ENCODE measurements at places on chromosomes 2 and 18.

DNA sequence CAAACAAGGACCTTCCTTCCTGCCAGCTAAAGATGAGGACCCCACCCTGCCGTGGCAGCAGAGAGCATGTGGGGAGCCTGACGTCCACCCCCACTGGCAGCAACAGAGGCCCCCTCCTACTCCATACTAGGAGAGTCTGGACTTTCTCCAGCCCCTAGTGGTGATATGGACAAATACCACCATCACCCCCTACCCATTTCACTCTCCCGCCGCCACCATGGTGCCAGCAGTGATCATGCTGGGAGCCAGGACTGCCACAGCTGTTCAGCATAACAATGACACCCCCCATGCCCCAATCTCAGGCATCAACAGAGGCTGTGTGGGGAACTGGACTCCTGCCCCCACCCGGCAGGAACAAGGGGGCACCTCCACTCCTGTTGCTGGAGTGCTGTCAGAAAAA lies 42.7 kb upstream of the ATP9B start:
- no peak for DNase-seq

DNA sequence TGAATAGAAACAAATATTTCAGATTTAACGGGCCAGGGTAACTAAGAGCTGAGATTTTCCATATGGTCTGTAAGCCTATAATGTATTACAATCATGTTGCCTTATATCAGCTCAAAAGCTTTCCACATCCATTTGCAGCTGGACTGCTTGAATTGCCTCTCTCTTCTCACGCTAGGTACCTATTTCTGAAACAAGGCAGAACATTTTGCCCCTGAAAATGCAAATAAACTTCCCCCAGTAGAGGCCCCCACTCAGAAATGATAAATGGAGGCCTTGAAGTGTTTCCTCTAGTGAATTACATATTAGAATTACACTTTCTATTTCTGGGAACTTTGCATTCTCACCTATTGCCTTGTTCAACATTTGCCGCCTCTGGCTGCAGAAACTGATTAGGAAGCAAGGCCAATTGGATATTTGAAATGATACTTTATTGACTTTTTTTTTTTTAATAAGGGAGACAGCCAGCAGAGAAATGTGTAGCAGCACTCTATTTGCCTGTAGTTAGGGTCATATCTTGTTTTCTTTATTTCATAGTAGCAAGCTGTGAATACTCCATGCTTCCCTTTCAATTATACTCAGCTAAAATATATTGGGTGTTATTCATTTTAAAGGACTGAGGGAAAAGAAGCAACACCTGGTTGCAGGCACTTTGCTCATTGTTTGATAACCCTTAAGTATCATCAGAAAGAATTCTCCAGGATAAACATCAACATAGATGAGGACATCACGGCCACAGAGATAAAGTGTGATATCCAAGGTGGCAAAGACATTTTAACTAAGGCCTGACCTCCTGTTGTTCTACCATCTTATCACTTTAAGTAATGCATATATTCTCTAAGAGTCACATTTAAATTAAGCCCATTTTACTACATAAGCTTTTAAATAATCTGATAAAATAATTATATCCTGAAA lies 505.5 kb downstream of the LRRTM4 start:
- no peak for DNase-seq

GRCh38 chr18:65821911-65822310 lies 71.1 kb downstream of the CDH7 start:
- DNase-seq, result no peak

GRCh38 chr2:1517786-1518185 lies 104.5 kb downstream of the TPO start:
- DNase-seq, result no peak

DNA sequence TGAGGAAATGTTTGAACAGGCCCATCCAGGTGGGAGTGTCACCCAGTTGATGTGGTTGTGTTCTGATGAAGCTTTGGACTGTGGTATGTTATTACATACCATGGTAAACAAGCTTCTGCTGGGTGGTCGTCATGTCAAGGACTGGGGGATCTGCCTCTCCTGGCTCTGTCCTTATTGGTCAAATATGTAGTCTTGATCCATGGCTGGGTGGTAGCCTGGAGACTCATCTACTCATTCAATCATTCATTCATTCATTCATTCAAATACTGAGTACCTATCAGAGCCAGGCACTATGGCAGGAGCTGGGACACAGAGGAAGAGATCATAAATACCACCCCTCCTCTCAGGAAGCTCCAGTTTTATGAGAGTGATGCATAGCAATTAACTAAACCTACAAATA lies 60.8 kb downstream of the TACR1 start:
- DNase-seq, result no peak

GRCh38 chr2:215347878-215348277 lies 36.0 kb downstream of the ATIC start:
- no peak for DNase-seq

DNA sequence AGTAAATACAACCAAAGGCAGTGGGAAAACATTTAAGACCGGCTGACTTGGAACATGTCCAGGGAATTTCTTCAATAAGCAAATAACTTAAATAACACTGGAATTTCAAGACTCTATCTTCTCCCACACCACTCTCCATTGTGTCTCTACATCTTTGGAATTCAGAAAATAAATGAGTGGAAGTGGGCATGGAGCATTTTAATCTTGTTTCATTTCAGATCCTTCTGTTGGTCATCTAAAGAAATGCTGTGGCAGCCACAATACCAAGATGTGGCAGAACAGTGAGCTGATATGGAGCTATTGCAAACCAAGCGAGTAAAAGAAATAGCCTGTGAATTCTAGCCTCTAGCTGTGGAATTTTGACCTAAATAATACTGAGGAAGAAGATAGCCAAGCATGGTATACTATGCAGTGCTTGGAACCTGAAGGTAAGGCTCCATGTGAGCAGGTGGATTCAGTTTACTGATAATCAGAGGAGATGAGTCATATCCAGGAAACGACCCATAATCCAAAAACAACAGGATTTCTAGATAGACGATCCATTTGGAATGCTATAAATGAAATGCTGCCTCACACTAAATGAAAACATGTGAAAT lies 157.1 kb upstream of the SCN7A start:
- DNase-seq, result no peak

- DNase-seq, result no peak
Observed at GRCh38 chr2:241632478-241633325, 4.3 kb downstream of the THAP4 start.

GRCh38 chr2:96608469-96609455 lies 29.4 kb downstream of the KANSL3 start:
- no peak for DNase-seq

DNA sequence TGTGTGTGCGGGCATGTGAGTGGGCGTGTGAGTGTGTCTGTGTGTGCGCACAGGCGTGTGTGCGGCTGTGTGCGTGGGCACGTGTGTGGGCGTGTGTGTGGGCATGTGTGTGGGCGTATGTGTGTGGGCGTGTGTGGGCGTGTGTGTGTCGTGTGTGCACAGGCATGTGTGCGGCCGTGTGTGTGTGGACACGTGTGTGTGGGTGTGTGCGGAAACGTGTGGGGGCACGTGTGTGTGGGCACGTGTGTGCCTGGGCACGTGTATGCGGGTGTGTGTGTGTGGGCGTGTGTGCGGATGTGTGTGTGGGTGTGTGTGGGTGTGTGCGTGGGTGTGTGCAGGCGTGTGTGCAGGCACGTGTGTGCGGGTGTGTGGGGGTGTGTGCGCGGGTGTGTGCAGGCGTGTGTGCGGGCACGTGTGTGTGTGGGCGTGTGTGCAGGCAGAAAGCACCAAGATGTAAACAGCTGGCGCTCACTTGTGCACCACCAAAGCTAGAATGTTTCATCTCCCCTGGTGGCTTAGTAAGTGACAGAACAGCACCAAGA lies 31.2 kb upstream of the ALKAL2 start:
- no peak for DNase-seq

GRCh38 chr2:44299635-44300034 lies 24.4 kb downstream of the SLC3A1 start:
- DNase-seq, result no peak

DNA sequence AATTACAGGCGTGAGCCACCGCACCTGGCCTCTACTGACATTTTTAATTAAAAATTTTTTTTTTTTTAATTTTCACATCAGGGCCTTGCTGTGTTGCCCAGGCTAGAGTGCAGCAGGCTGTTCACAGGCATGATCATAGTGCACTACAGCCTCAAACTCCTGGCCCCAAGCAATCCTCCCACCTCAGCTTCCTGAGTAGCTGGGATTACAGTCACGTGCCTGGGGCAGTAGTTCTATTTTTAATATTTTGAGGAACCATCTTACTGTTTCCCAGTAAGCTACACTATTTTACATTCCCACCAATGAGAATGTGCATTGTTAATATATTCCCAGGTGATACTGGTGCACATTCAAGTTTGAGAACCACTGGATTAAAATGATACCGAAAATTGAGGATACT lies 92.7 kb downstream of the WDSUB1 start:
- no peak for DNase-seq

GRCh38 chr2:119694845-119695521 lies 16.0 kb downstream of the TMEM177 start:
- DNase-seq, result no peak

DNA sequence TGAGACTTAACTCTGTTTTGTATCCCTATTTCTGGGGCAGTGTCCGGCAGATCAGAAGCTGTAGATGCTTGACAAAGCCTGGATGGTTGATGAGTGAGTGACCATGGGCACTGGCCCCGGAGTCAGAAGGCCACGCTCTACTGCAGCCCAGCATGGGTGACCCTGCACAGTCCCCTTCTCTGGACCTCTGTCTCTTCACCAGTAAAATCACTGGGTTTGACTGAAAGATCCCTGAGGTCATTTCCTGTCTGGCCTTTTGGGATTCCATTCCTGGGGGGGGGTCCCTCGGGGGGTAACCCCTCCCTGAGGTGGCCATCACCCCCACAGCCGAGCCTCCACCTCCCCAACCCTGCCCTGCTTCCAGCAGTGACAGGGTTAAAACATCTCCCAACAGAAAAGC lies 31.7 kb downstream of the MRPL35 start:
- no peak for DNase-seq

DNA sequence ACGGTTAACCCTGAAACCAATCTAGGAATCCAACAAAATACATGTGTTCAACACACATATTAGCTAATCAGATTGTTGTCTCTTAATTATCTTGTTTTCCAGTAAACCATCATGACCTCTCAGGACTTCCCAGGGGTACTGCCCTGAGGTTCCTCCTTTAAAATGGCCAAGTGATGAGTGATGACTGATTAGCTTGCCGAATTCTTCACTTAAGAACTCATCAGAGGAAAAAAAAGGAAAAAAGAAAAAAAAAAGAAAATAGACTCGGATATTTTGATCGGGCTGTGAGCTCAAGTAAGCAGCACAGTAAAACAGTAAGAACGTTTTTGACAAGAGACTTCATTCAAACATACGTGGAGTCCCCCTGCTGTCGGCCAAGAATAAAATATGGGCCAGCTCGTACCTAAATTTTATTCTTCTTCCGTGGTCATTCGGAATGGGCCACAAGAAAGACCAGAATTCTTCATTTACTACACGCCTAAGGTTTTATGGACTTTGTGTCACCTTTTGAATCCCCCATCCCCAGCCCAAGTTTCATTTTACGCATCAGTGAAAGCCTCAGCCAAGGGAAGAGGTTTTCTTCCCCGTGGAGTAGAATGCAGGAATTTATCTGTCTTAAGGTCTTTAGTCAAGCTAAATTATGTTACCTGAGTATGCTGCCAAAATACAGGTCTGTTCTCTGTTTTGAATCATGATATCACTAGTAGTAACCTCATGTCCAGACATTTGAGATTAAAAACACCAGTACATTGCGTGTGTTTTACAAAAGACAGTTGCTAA lies 40.5 kb downstream of the COLEC12 start:
- DNase-seq, result no peak

DNA sequence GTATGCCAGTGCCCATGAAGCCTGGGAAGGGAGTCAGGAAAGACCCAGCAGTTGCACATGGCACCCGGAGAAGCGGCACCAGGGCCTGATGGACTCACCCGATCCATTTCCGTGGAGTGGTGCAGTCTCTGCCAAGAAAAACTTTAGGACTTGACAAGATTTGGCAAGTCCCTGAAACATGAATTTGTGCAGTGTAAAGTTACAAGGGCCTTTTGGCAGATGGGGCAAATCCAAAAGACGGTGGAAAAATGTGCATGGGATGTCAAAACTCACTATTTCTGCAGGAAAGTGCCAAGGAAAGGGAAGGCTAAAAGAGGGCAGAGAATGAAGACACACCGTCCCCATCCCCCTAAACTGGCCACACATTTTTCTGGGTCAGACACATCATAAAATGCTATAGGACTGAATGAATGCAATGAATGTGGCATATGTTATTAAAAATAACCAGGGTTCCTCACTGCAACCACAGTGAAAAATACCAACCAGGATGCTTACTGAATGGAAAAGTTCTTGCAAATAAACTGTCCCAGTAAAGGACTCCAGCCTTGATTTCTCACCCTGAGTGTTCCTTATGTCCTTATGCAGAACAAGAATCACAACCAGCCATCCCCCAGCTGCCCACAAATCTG lies 173.5 kb upstream of the SIX2 start:
- no peak for DNase-seq

DNA sequence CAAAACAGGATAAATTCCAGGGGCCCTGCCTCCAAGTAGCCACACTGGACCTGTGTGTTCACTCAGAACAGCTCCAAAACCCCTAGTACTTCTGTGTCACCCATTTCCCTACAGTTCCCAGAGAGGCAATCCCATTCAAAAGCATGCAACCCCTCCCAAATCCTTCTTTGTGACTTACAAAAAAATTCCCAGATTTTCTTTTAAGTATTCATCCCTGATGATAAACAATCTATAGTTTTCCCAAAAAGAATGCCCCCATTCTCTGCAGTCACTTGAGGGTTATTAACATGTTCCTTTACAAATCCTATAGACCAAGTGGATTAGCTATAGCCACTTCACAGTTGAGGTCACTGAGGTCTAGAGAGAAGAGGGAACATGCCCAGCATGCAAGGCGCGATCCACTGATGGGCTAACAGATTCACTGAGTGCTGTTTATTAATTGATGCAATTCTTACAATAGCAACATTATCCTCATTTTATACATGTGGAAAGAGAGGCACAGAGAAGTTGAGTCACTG lies 85.4 kb downstream of the MYL12B start:
- DNase-seq, result no peak

DNA sequence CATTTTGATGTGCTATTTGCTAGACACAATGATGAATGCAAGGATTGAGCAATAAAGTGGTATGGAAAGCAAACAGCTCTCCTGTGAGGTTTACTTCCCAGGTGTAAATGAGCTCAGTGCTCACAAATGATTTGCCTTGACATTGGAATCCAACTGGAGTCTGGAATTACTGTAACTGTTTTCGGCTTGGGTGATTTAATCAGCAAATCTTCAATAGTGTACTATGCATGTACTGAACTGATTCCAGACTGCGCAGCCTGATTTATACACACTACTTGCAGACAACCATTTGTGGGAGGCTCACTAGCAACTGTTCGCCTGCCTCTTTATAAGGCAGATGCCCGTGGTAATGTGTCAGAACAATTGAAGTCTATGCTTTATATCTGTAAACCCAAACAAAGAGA lies 27.9 kb upstream of the SOX11 start:
- no peak for DNase-seq

All from stimulated activated CD8-positive, alpha-beta memory T cell treated with anti-CD3 and anti-CD28 coated beads, Interleukin-4, amount 100 ng/mL, for 1 hour (primary cell).